Urinary bladder (tissue), 4 donors: ENCODE measurements at places on chromosomes 3 and 15. TPM values are rescaled to one million over a fixed set of nuclear protein-coding genes. Genes with fewer than 3 reads are reported as not detected.

The GABRR3 gene
- 0.01 TPM for polyA plus RNA-seq

The SLC51B gene
- 0.44 TPM for polyA plus RNA-seq

The ZNF197 gene
- 11.4 TPM for polyA plus RNA-seq

The LINGO1 gene
- 3.7 TPM for polyA plus RNA-seq

The PLS1 gene
- polyA plus RNA-seq, result 2.6 TPM

The ATP13A5 gene
- polyA plus RNA-seq, result not detected

The COMMD2 gene
- 13.7 TPM for polyA plus RNA-seq

The GATA2 gene
- polyA plus RNA-seq, result 25.7 TPM

The EXD1 gene
- polyA plus RNA-seq, result not detected

The NR1I2 gene
- polyA plus RNA-seq, result 0.11 TPM

The PCSK6 gene
- polyA plus RNA-seq, result 2.5 TPM

The EPB42 gene
- not detected for polyA plus RNA-seq

The SHC4 gene
- 0.68 TPM for polyA plus RNA-seq

The CHRNA3 gene
- polyA plus RNA-seq, result 2.6 TPM

The COL6A6 gene
- polyA plus RNA-seq, result 0.04 TPM

The CILP gene
- 72.2 TPM for polyA plus RNA-seq

The PLSCR5 gene
- not detected for polyA plus RNA-seq

The SI gene
- not detected for polyA plus RNA-seq

The POC1A gene
- polyA plus RNA-seq, result 2.5 TPM

The CACNA2D3 gene
- polyA plus RNA-seq, result 0.57 TPM

The SMCO1 gene
- not detected for polyA plus RNA-seq

The SLC22A14 gene
- 0.09 TPM for polyA plus RNA-seq

The RBM6 gene
- 66.0 TPM for polyA plus RNA-seq

The MAGEL2 gene
- 0.89 TPM for polyA plus RNA-seq

The MUC20 gene
- polyA plus RNA-seq, result 6.2 TPM

The MYO5C gene
- polyA plus RNA-seq, result 4.0 TPM

The CASR gene
- polyA plus RNA-seq, result 0.25 TPM

The TMCO5A gene
- not detected for polyA plus RNA-seq

The VWA5B2 gene
- polyA plus RNA-seq, result 0.33 TPM

The HHATL gene
- polyA plus RNA-seq, result 0.08 TPM

The PTX3 gene
- polyA plus RNA-seq, result 33.4 TPM

The HTR3E gene
- not detected for polyA plus RNA-seq

The HYKK gene
- 4.8 TPM for polyA plus RNA-seq

The BLM gene
- polyA plus RNA-seq, result 0.67 TPM

The PLAAT1 gene
- 0.60 TPM for polyA plus RNA-seq

The CXCR6 gene
- polyA plus RNA-seq, result 1.6 TPM
